ENCODE measurements at places on chromosomes 7 and 10.
A peak's percentile ranks its signal among the peaks of the same experiment; 100 is the strongest.

DNA sequence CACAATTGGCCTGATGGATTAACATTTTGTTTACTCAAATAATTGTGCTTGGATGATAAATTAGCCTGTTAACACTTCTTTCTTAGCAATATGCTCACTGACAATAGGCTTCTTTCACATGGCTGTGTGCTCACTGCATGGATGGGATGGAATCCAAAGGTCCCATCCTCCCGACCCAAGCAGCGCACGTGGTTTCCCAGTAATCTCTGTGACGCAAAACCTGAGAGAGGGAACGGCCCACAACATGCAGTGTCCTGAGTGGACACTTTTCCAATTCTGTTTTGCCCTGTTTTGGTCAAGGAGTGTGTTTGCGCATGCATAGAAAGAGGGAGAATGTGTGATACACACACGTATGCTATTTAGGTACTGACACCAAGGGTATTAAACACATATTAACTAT, 42.1 kb upstream of the RASGEF1A start:
- no peak for DNase-seq

- DNase-seq: no peak
These were observed 33.6 kb downstream of the TCERG1L start for GRCh38 chr10:131277969-131278368.

DNA sequence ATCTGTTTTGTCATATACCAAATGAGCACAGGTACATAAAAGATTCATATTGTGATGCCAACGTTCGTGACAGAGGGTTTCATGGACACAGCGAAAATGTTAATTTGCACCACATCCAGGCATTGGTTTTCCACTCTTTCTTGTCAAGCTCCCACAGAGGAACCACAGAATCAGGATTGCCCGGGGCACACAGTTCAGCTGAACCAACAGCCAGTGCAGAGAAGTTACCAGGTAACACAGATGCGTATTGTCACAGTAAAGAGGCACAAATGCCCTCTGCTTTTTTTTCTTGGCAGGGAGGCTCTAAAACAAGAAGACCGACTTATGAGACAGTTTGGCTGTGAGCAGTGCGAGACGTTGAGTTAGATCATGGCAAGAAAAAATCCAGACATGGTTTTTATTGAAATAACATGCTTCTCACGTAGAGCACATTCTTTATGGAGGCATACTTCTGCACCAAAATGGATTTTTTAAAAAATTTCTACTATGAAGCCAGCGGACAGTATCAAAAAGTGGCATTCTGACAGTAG, 331.1 kb upstream of the KIAA1217 start:
- no peak for DNase-seq

GRCh38 chr10:76657337-76658012, 980.1 kb downstream of the KCNMA1 start:
- DNase-seq: no peak

GRCh38 chr7:157560710-157561522, 224.1 kb downstream of the DNAJB6 start:
- DNase-seq: no peak

- DNase-seq: no peak
These were observed 39.8 kb downstream of the SLC37A3 start for GRCh38 chr7:140358412-140359051.

DNA sequence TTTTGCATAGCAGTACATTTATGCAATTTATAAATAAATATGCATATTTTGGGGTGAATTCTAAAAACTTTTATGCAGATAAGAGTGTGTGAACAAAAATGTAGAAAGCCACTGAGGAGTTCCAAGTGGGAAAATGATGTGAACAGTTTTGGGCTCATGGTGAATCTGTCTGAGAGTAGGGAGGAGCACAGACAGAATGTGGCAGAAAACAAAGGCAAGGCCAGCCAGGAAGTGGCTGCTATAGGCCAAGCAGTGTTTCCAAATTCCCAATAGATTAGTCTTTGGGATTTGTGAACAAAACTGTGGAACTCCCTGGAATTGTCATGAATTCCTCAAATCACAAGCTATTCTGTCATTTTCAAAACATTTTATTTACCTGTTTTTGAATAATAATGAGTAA, 73.6 kb upstream of the AMPH start:
- no peak for DNase-seq

DNA sequence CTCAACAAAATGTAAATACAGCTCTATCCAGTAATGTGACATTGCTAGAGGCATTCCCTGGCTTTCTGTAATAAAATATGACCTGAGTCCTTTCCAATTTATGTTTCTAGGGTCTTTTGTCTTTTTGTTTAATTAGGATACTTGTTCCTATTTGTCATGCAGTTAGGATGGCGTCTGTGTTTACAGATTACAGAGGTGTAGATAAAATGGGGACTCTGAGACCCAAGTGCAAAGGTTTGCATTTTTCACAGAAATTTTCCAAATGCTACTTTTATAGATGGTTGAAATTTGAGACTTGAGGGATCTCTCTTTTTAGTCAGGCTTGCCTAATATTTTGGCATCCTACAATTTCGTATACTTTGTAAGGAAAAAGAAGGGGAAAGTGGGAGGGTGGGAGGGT, 332.4 kb downstream of the PTEN start:
- no peak for DNase-seq

- DNase-seq: no peak
These were observed 60.3 kb downstream of the GLI3 start for GRCh38 chr7:42176724-42177101.

DNA sequence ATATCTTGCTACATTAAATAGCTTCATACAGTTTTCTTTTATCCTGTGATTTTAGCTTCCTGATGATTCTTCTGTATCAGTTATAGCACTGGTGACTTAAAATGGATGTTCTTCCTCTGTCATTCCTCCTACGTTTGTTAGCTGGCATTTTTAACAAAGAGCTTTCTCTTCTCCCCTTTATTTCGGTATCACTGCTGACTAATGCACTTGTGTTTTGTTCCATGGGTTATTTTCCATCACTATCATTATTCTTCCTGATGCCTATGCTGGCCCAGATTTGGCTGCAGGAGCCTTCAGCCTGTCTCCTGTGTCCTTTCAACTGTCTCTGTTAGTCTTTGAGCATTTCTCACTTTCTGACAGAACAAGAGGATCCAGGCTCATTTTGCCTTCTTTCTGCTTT, 13.1 kb downstream of the BMS1 start:
- DNase-seq: no peak

DNA sequence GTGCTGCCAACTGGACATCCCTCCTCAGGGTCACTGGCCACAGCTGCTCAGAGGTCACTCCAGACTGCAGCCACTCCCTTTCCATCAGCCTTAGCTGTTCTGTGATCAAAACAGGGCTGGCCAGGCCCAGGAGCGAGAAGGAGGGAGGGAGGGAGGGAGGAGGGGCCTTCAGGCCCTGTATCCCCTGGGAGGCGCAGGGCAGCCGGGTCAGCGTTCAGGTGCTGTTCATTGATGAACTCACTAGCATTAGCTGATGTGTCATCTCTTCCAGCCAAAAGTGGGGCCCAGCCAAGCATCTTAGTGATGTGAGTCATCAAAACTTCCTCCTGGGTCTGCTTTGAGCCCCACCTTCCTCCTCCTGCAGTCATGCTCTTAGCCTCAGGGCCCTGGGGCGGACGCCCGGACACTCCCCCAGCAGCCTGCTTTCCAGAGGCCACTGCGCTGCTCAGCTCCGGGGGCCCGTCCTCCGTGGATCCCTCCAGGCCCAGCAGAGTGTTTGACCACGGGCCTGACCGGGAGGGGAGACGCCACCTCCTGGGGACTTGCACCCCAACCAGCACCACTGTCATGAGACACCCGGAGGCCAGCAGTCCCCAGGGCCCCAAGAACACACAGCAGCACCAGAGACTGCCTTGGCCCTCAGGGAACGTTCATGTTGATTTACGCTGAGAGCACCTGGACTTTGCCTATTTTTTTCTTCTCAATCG, 149.2 kb downstream of the PRKAG2 start:
- DNase-seq: peak; percentile 97

DNA sequence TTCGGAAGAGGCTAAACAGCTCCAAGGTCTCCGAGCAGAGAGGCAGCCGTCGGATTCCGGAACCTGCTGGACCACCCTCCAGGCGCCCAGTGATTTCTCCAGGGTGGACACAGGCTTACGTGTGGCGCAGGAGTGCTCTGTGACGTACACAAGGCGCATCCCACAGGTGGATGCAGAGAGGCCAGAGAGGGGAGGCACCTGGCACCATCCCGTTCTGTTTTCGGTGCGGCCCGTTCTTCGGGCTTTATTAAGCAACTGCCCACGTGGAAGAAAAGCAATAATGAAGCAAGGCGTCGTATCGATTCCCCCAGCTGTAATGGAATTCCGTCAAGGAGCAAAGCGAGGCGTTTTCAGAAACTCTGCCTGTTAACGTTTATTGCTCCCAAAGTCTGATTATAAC, 163.6 kb downstream of the PTPRN2 start:
- no peak for DNase-seq

- peak; percentile 93 for DNase-seq
These were observed 52.5 kb downstream of the KLRG2 start for GRCh38 chr7:139431010-139431409.

DNA sequence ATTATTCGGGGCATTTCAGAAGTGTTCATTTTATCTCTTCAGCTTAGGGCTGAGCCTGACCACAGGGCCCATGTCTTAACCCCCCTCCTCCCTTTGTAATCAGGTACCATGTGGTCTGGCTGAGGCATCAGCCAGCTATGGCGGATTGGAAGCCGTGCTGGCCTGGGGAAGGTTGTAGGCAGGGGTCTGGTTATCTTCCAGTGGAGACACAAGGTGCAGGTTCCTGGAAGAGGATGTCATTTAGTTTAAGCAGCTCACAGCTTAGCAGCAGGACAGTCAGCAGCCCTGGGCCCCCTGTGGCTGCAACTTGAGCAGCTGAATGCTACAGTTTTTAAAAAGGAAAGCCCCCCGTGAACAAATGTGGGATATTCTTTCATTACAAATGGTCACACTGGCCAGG, 22.1 kb downstream of the BAG3 start:
- DNase-seq: no peak

- DNase-seq: peak; percentile 5
These were observed 683.8 kb upstream of the ANKRD30A start for GRCh38 chr10:36441557-36441956.

DNA sequence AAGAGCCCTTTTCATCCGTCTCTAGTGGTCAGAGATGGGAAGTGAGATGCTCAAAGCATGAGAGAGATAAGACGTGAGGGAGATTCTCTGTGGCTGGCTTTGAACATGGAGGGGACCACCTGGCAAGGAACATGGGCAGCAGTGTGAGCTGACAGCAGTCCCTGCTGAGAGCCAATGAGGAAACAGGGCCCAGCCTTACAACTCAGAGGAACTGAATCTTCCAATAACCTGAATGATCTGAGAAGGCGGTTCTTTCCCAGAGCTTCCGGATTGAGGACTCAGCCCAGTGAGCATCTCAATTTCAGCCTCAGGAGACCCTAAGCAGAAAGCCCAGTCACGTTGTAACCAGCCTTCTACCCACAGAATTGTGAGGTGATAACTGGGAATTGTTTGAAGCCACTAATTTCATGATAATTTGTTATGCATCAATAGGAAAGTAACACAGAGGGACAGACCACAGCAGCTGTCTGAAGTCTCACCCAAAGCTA, 33.9 kb upstream of the IKZF1 start:
- no peak for DNase-seq

GRCh38 chr10:30985512-30985911, 46.2 kb downstream of the ZNF438 start:
- DNase-seq: peak; percentile 77

GRCh38 chr7:77473229-77474005, 57.3 kb upstream of the GSAP start:
- peak; percentile 38 for DNase-seq

- no peak for DNase-seq
These were observed 73.1 kb downstream of the ADCYAP1R1 start for GRCh38 chr7:31125171-31125570.

DNA sequence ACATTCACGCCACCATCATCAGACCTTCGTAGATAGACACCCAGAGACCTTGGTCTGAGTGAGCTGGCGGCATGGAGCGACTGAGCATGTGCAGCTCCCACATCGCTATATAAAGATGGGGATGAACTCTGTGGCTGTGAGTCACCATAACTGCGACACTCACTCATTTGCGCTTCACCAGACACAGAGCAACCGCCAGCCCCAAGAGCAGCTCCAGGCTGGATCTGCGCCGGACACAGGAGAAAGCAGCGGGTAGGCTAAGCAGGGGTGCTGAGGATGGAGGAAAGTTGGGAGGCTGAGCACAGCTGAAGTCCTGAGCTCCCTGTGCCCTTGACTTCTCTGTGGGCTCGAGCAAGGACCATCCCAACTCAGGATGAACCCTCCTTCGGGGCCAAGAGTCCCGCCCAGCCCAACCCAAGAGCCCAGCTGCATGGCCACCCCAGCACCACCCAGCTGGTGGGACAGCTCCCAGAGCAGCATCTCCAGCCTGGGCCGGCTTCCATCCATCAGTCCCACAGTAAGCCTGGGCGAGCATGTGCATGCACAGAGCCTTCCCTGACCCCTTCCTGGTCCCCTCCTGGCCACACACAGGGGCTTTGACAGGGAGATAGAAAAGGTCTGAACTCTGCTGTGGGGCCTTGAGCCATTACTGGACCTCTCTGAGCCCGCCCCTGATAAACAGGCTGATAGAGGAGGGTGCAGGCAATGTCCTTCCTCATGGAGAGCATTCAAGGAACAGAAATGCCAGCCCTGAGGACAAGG, at the start of gene OPN4:
Gene OPN4, plus strand, starts transcription at position 137 of the 762 bp plus-strand sequence. Its CDS starts 237 bp downstream, at position 374.
- no peak for DNase-seq

DNA sequence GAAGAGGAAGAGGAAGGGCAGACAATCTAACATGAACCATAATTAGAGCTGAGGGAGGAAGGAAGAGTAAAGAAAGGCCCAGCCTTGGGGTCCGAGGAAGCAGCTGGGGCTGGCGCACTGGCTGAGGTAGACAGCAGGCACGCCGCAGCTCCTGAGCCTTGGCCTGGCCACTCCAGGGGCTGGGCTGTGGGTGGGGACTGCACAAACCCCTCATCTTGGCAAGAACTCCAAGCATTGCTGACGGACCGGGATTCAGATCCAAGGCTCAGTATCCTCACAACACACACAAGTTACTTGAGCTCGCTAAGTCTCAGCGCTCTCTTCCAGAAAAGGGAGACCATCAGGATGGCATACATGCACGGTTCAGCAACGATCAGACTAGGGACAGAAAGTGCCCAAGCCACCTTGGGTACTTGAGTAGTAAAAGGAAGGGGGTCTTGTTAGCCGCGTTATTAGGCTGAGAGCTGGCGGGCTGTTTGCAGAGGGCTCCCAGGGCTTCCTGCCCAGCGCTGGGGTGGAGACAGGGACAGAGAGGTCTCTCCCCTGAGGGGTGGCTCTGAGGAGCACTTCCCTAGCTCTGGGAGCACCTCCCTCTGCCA, 4.5 kb downstream of the TNS3 start:
- no peak for DNase-seq

- DNase-seq: no peak
These were observed 339.9 kb downstream of the BMPER start for GRCh38 chr7:34245246-34245645.

- DNase-seq: no peak
These were observed at the start of gene DDC for GRCh38 chr7:50564640-50565558. TSS of gene DDC (minus strand) at chr7:50565405. CDS start at chr7:50544085, 21,320 bp downstream.
